Occipital lobe (tissue), 3 donors: ENCODE measurements at places on chromosomes 12 and 14.

DNA sequence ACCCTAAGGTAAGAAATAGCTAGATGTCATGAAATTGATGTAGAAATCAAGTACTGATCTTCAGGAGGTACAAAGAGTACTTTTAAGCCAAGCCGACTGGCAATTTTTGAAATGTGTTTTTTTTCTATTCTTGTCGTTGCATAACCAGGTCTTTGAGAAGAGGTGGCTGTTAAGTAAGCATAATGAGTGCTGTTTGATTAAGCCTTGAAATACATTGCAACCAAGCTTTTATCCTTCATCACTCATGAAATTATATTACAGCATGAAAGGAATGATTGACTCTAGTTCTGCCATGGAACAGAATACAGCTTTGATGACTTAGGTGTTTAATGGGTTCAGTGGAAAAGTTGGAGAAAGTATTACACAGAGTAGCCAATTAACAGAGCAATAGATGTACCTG lies 1720.2 kb upstream of the SEL1L start:
- DNase-seq: no peak

DNA sequence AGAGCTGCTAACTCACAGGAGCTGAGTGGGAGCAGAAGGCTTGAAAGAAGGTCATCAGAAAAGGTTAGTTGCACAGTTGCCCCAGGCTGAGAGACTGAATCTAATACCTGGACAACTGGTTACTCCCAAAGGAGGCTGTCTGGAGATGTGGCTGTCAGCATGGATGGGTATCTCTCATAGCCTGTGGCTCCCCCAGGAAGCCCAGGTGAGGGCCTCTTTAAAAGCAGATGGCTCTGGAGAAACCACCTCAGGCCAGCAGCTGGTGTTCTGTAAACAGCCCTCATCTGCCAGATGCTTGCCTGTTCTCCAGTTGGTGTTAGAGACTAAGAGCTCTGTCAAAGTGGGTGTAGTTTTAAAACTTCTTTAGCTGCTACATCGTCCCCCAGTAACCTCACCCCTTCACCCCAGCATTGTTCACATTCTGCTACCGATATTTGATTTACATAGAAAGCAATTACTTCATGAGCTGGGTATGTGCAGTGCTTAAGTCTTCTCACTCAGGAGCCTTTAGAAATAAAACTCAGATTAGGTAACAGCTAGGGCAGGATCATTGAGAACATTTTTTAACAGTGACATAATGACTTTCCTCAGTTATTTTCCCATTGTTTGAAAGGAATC lies 25.8 kb downstream of the DACT1 start:
- DNase-seq: no peak

- no peak for DNase-seq
Measured at GRCh38 chr12:26821212-26821701, 11.7 kb downstream of the ITPR2 start.

DNA sequence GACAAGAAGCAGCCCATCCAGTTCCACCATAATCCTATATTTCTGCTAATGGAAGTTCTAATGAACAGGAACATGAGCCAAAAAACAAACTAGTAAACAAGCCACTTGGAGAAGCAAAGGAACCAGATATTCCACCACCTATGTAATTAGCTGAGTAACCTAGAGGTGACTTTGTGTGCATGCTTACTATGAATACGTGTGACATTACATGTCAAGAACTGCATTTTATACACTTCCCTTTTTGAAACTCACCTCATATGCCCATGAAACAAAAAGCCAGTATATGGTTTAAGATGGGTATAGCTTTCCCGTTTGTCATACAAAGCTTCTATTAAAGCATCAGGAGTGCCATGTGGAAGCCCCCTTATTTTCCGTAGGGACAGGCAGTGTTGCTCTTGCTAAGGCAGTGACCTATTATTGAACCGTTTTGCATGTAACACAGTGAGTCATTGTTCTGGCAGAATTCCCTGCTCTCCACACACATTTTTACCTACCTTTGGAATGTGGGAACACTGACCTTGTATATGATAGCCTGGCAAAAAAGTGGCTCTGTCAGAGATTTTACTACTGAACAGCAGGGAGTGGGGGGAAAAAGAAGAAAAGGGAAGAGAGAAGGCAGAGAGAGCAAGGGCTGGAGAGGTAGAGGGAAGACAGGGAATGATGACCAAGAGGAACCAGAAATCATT lies 34.8 kb upstream of the FRMD6 start:
- DNase-seq: no peak

DNA sequence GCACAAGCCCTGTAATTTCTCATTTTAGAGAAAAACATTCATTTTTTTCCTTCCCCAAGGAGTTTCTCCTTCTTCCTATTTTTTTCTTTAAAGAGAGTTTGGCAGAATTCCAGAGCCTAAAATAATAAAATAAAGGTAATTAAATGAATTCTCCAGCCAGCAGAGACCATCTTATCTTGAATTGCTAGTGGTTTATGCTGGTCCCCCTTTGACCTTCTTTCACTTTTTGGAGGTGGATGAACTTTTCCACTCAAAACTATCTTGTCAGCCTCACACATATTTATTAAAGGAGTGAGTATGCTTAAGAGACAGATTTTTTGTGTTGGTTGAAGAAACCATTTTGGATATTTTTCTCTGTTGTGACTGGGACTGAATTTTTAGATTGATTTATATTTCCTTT lies 47.6 kb downstream of the ADIPOR2 start:
- DNase-seq: no peak

DNA sequence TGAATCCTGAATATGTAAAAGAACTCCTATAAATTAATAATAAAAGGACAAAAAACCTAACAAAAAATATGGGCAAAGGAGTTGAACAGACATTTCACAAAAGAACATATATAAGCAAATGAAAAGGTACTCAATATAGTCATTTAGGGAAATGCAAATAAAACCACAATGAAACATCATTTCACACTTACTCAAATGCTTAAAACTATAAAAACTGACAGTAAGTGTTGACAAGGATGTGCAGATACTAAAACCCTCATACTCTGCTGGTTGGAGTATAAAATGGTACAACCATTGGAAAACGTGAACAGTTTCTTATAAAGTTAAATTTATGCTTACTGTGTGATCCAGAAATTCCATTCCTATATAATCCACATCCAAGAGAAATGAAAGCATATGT lies 247.1 kb downstream of the GXYLT1 start:
- DNase-seq: no peak
